ENCODE measurements at places on chromosomes 12 and 14. TPM values are rescaled to one million over a fixed set of nuclear protein-coding genes. Genes with fewer than 3 reads are reported as not detected.

The RDH5 gene
- polyA plus RNA-seq: 3.5 TPM

The GPR162 gene
- 9.0 TPM for polyA plus RNA-seq

The SYCP3 gene
- polyA plus RNA-seq: not detected

The CD163 gene
- not detected for polyA plus RNA-seq

The SMIM41 gene
- polyA plus RNA-seq: not detected

Measured in endothelial cell of umbilical vein (primary cell).